NCI-H187 (cell line): ENCODE measurements at places on chromosomes 6 and 20.

DNA sequence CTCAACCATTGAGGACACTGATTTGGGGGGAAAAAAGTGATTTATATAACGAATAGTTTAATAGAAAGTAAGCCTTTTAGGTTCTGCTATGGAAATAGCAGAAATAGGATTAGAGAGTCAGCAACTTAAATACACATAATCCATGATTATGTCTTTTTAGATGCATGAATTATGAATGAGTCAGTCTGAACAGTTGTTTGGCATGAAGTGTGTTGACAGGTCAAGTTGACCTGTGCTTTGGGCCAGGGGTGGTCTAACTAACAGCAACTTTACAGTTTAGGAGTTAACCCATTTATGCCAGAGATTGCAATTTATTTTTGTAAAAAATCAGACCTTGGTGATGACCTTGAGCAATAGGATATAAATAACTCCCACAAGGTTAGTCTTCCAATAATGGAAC, 191.3 kb downstream of the MTFR2 start:
- DNase-seq, result no peak

- DNase-seq, result no peak
Observed at GRCh38 chr6:104617591-104617990, 242.1 kb downstream of the HACE1 start.

GRCh38 chr6:136188486-136188885, 61.6 kb downstream of the MTFR2 start:
- no peak for DNase-seq

DNA sequence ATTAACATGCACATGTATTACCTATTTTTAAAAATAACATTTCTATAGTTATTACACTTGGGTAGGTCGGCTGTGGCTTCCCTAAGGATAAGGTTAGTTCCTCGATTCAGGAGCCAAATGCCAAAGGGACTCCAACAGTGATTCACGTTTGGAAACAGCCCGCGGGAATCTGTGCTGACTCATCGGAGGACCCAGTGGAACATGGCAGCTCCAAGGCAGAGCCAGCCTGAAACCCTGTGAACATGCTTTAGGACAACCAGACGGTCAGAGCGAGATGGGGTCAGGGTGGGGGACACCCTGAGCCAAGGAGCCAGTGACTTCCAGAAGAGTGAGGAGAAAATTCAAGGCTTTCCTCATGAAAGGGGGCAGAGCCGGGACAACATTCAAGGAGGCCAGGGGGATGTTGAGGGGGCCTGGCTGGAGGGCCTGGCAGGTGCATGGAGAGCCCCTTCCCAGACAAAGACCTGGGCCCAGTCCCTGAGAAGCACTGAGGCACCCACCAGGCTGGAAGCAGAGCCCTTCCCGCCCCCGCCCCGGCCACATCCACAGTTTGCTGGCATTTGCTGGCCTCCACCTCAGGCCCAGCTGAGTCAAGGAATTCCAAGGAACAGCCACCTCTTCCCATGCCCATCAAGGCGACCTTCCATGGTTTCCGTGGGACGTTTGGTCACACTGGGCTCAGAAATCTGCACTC, 133.2 kb downstream of the SNX5 start:
- DNase-seq, result no peak

DNA sequence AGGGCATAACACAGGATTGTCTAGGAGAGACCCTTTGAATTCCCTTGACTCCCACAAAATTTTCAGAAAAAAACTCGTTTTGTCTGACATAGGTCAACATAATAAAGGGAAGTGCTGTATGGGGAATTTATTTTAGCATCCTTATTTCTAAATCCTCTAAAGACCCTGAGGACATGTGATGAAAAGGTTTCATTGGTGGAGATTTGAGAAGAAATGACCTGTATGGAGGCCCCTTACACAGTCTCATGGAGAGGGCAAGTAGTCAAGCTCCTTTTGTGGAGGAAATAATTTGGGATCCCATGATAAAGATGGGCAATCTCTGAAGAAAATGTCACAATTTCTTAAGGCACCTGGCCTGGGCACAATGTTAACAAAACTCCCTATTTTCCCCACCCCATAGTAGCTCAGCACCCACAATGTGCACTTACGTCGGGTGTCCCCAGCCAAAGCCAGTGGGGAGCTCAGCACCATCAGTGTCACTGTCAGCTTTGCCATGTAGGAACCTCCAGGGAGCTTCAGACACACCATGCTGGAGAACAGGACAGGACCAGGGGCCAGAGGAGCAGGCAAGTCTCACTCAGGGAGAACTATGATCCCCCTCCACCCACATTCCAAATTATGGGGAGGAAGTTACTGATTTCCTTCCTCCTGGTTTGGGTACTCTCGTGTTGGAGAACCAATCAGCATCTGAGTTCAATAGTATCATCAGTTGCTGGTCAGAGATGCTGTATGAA, at the start of gene HLA-DRB5:
TSS of gene HLA-DRB5 (minus strand) at position 591 of the 734 bp plus-strand sequence. CDS start at position 528, 63 bp downstream.
- no peak for DNase-seq
